ENCODE measurements at places on chromosomes 1 and 21.

DNA sequence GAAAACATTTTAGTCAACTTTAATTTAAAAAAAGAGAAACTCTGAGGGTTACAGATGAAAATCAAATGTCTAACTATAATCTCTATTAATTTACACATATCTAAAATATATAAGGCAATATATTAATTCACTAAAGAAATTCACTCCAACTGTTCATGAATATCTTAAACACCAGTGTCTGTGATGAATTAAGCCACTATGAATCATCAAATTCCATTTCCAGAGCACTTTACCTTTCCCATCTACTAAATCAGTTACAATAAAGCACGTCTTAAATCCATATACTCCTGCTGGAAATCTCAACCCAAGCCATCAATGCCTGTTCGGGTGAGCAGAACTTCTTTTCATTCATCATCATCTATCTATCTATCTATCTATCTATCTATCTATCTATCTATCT, 4.3 kb downstream of the TAF5L start:
- DNase-seq, result peak; percentile 13

DNA sequence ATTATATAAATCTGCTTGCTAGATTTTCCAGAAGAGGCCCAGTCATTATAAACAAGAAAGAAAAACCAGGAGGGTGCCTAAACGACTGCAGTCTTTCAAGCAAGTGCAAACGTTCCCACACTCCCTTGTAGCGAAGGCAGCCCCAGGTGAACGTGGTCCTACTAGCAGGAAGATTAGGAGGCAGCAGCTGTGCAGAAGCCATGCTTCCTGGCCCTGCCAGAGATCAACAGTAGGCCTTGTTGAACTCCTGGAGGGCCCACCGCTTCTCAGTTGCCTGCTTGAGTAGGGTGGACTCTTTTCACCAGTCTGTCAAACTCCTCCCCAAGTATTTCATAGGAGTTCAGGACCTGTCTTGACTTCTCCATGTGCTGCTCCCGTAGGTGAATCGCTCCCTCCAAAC, 163.0 kb upstream of the GORAB start:
- no peak for DNase-seq

DNA sequence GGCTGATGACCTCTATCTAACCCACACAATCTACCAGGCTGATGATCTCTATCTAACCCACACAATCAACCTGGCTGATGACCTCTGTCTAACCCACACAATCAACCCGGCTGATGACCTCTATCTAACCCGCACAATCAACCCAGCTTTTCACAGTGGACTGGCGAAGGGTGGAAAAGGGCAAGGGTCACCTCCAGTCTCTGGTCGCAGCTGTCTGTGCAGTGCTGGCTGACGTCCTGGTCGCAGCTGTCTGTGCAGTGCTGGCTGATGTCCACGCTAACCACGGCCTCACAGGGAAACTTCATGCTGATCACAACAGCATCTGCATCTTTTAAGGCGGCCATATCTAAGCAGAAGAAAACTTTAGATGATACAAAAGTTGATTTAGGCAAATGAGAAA, 12.2 kb upstream of the CCDC27 start:
- no peak for DNase-seq

- no peak for DNase-seq
Measured at GRCh38 chr1:157770442-157771043, 6.4 kb downstream of the FCRL2 start.

- DNase-seq, result peak; percentile 71
Measured at GRCh38 chr21:39315603-39316445, 2.4 kb upstream of the BRWD1 start.

DNA sequence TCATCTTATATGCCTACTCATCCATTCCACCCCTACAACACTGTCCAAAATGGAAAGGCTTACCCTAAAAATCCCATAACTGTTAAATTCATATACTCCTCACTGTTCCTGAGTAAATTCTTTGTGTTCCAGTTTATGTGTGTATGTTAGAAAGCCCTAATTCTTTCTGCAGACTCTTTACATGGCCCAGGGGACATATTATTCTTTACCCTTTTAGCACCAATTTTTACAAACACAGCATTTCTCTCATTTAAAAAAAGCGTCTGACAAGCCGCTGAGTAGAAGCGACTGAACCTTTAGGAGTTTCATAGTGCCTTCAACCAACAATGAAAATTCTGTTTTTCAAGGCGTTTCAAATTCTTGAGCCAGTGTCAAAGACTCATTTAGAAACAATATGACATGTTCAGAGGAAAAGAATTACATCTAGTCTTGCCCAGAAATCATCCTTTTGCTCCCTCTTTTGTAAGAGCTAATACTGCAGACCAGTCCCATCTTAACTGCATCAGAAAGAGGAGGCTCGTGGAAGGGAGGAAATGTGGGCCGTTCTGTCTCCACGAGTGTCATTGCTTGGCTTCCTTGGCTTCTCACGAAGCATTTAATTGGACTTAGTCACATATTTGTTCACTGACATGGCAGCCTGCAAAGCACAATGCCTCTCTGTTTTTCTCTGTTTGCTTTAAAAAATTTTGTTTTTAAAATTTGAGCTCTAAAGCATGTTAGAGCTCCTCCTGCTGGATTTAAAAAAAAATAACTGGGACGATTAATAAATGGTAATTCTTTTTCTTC, 21.3 kb upstream of the C1orf105 start:
- DNase-seq, result peak; percentile 75

DNA sequence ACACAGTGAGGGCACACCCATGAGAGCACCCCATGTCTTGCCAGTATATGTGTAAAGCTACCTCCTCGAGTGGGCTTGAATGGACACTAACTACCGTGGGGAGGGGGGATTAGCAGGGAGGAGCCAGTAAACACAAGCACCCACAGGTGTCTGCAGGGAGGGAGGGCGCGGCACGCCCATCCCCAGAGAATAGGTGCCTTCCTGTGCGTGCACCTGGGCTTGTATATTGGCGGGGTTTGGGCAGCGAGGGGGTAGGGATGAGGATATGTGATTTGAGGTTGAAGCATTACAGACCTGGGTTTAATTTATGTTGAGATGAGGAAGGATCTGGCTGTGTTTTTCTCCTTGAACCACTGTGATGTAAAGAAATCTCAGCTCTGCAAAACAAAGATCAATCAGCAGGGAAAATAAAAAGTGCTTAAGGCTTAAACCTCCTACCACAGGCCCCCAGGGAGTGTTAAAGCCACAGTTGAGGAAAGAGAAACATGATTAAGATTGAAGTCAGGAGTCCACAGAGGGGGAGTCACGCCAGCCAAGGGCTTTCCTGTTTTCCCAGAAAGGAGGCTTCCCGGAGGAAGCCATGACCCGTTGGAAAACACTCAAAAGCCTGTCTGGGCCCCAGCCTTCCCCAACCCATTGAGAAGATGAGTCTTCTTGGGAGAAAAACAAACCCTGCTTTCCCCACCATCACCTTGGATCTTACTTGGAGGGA, 80.0 kb downstream of the CAMK2N1 start:
- peak; percentile 4 for DNase-seq

DNA sequence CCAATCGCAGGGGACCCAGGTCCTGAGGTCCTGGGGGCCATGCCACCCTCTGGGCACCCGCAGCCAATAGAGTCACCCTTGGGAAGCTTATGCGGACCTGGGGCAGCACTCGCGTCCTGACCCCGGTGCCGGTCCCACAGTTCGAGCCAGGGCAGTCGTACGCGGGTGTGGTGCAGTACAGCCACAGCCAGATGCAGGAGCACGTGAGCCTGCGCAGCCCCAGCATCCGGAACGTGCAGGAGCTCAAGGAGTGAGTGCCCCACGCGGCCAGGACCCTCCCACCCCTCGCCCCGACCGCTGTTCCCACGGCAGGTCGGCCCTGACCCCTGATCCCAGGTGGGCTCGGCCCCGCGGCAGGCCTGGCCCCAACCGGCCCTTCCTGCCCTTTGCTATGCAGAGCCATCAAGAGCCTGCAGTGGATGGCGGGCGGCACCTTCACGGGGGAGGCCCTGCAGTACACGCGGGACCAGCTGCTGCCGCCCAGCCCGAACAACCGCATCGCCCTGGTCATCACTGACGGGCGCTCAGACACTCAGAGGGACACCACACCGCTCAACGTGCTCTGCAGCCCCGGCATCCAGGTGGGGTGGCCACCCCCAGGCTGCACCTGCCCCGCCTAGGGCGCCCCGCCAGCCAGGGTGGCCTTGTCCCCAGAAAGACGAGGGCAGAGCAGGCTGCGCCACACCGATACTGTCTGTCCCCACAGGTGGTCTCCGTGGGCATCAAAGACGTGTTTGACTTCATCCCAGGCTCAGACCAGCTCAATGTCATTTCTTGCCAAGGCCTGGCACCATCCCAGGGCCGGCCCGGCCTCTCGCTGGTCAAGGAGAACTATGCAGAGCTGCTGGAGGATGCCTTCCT, 20.5 kb downstream of the COL6A1 start:
- DNase-seq, result no peak

GRCh38 chr1:30642391-30643120, 80.8 kb downstream of the MATN1 start:
- DNase-seq, result no peak

DNA sequence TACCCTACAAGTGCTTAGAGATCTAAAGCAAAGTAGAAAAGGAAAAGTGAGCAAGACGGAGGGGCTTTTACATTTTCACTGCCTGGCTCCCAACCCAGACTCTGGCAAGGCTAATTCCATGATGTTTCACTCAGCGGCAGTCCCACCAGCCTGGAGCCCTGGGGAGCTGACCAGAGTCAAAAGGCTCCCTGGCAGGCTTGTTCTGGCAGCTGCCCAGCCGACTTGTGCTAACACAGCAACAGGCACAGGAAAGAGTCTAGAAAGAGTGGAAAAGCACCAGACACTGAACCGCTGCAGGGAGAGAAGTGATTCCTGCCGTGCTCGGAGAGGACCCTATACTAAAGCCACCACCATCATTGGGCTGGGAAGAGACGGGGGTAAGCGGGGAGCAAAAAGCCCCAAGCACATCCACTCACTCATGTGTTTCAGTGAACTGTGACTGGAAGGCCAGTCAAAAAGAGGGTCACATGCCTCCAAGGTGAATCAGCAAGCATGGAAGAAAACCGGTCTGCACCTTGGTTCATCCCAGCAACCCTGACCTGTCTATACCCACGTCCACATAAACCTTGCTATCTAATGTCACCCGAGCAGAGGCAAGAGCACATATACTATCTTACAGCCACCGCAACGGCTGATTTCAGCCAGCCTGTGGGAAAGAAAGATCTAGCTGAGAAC, 8.0 kb downstream of the SMIM12 start:
- DNase-seq, result peak; percentile 36

- peak; percentile 43 for DNase-seq
Measured at GRCh38 chr1:178684111-178684510, 40.9 kb upstream of the RALGPS2 start.

DNA sequence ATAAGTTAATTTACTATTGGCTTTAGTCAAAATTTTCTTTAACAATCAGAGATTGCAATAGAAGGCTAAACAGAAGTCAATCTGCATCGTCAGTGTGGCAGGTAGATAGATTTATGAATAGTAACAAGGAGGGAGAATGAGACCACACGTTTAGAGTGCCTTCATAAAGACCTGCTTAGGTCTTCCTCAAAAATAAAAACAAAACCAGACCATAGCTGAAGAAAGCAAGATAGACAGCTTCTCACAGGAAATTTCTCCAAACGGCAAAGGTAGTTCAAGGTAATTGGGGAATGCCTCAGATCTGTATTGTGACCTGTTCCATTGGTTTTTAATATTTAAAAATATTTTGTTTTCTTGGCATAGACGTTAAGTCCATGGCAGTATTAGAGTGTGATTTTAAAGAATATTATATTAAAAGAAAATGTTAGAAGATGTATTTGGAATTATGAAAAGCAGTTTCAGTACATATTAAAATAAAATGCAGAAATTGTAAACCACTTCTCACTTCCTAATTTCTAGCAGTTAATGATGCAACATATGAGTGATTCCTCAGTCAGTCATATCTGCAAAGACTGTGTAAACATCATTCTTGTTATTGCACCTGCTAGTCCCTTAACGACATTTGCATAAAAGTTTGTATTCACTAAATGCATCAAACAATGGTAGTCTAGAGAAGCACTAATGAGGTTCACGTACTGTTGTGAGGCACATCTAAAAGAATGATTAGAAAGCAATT, 278.0 kb downstream of the HLX start:
- DNase-seq, result no peak

GRCh38 chr1:156838972-156839371, 19.9 kb downstream of the INSRR start:
- DNase-seq, result peak; percentile 30

DNA sequence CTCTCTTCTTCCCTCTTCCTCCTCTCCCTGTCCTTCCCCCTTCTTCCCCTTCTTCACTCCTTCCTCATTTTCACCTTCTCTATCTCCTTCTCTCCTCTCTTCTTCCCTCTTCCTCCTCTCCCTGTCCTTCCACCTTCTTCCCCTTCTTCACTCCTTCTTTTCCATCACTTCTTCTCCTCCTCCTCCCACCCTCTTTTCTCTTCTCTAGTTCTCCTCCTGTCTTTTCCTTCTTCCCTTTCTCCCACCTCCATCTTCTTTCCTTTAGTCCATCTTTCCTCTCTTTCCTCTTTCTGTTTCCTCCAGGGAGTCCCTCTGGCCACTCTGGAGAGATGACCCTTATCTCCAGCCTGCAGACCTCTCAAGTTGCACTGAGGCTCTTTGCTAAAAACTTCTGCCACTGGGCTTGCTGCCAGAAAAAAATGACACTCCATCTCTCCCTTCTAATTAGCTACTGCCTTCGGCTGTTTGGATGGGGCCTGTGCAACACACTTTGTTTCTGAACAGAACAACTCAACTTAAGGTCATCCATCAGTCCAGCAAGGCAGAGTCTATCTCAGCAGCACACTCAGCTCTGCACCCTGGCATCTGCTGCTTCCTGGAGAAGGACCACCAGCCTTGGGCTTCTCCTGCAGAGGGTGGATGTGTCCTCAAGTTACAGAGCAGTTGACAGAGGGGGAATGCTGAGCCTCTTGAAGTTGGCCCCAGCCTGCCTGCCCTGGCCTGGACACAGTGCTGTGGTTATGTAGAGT, 538.8 kb downstream of the MATN1 start:
- no peak for DNase-seq

GRCh38 chr1:22884806-22885530, 87.7 kb downstream of the LACTBL1 start:
- no peak for DNase-seq

DNA sequence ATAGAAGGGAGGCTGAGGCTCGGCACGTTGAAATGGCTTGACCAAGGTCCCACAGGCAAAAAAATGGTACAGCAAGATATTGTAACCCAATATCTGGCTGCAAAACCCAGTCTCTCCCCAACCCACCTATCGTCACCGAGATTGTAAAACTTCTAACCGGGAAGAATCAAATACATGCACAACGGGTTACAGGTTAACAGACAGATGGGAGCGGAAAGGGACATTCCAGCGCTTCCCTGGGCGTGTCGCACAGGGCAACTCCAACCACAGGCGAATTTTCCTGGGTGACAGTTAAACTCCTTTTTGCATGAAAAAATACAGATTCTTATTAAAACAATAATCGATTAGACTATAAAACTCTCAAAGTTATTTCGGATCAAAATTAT, 31.8 kb upstream of the JUN start:
- DNase-seq, result peak; percentile 46

GRCh38 chr1:114154146-114154962, 685 bp upstream of the SYT6 start:
- peak; percentile 14 for DNase-seq

GRCh38 chr1:229047840-229048620, 222.9 kb upstream of the RAB4A start:
- DNase-seq, result no peak

Data from epithelial cell of esophagus (primary cell).